ENCODE measurements at places on chromosomes 2 and 18. TPM values are rescaled to one million over a fixed set of nuclear protein-coding genes. Genes with fewer than 3 reads are reported as not detected.

DNA sequence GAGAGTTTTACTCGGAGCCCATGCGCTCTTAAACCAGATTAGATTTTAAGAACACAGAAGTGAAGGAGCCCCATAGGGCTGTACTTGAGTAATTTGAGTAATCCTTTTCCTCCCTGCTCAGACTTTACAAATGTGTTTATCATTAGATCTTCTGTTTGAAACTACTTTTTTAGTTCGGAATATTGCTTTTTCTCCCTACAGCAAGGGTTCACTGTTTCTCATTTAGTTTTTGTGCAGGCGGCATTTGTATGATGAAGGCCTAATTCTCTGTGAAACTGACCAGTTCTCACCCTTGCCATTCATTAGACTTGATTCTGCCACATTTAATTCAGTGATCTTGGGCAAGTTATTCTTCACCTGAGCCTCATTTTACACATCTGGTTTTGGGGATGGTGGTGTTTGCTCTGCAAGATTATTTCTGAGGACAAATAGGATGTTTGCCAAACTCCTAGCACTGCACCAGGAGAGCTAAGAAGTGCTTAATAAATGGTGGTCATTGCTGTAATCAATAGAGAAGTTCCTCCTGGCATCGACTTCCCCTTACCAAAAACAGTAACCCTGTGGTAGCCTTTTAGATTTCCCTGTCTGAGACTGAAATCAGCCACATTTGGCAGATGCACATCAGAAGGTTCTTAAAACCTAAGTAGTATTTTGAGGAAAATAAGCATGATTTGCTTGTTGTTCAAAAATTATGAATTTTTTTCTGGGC lies 2.2 kb downstream of the B3GNT2 start:
- no peak for DNase-seq
- H3K4me1 ChIP-seq, result peaks cover 11% of the 10 kb centered on the region
- peak overlapping the region; percentile 93 for H3K4me3 ChIP-seq

DNA sequence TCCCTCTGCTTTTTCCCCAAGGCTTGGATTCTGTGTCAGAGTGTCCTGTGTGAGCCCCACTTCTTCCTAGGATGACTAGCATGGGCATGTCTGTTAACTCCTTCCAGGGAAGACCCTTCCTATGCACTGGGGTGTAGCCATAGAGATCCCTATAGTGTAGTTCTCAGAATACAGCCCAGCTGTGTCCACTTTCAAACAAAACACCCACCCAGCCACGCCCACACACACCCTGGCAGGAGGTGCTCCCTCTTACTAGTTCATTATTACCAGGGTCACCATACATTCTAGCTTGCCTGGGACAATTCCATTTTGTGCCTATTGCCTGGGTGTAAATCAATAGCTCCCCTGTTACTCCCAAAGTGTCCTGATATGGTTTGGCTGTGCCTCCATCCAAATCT lies 195.6 kb downstream of the MYCN start:
- H3K36me3 ChIP-seq, result no peaks in the 10 kb centered on the region
- no peaks in the 10 kb centered on the region for H3K4me1 ChIP-seq
- H3K27ac ChIP-seq, result no peak overlapping the region

DNA sequence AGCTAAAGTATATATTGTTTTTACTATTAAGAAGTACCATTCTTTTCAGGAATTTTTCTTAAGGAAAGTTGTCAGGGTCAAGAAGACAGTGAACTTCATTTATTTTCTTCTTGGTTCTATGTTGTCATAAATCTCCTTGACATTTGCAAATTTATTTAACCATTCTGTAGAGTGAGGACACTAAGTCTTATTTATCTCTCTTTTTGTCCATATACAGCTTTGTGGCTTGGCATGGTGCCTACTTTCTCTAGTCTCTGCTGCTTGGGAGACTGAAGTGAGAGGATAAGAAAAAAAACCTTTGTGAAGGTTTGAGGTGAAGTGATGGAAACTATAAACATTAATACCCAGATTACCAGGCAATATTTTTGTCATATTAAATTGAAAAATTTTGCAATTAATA lies 1389.4 kb downstream of the SUCLG1 start:
- H3K36me3 ChIP-seq, result no peaks in the 10 kb centered on the region
- H3K27me3 ChIP-seq, result no peaks in the 10 kb centered on the region
- DNase-seq, result no peak

GRCh38 chr18:21571772-21572171 lies 28.7 kb downstream of the ESCO1 start:
- no peak overlapping the region for H3K27ac ChIP-seq
- H3K36me3 ChIP-seq, result peaks cover 94% of the 10 kb centered on the region
- DNase-seq, result no peak
- H3K4me3 ChIP-seq, result no peak overlapping the region

GRCh38 chr2:234081970-234082822 lies 31.7 kb downstream of the SPP2 start:
- H3K27me3 ChIP-seq, result no peaks in the 10 kb centered on the region
- no peak for DNase-seq
- no peaks in the 10 kb centered on the region for H3K4me1 ChIP-seq
- no peak overlapping the region for H3K27ac ChIP-seq
- no peak overlapping the region for H3K4me3 ChIP-seq
- no peaks in the 10 kb centered on the region for H3K36me3 ChIP-seq

DNA sequence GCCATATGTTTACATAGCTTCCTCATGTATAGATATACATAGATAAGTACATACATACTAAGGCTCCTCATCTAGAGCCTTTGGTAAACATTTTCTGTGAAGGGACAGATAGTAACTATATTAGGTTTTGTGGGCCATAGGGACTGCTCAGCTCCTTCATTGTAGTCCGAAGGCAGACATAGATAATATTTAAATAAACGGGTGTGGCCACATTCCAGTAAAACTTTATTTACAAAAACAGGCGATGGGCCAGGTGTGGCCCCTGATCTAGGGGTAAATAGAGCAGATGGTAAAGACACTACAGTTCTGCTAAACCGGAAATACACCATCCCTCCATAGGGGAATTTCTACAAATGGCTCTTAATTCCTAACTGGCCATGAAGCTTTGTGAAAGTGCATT lies 7.3 kb downstream of the COQ10B start:
- DNase-seq, result no peak
- H3K4me3 ChIP-seq, result no peak overlapping the region
- H3K27me3 ChIP-seq, result no peaks in the 10 kb centered on the region
- peaks cover 29% of the 10 kb centered on the region for H3K36me3 ChIP-seq

DNA sequence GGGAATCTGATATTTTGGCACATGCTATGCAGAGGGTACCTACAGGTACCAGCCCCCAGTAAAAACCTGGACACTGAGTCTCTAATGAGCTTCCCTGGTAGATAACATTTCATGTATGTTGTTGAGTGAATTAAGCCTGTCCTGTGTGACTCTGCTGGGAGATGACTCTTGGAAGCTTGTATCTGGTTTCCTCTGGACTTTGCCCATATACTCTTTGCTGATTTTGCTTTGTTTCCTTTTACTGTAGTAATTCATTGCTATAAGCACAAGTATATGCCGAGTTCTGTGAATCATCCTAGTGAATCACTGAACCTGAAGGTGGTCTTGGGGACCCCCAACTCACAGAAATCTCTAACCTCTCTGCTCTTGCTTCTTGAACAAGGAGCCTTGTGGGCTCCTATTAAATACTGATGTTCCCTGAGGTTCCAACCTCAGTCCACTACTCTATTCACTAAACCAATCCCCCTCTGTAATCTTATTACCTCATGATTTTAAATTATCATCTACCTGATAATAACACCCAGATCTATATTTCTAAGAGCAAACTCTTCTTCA lies 94.3 kb upstream of the WDSUB1 start:
- no peak overlapping the region for H3K4me3 ChIP-seq
- peaks cover 47% of the 10 kb centered on the region for H3K36me3 ChIP-seq
- H3K27ac ChIP-seq, result no peak overlapping the region
- H3K4me1 ChIP-seq, result no peaks in the 10 kb centered on the region
- no peak for DNase-seq
- no peaks in the 10 kb centered on the region for H3K27me3 ChIP-seq

- DNase-seq, result no peak
- H3K4me1 ChIP-seq, result no peaks in the 10 kb centered on the region
- no peaks in the 10 kb centered on the region for H3K36me3 ChIP-seq
- H3K4me3 ChIP-seq, result no peak overlapping the region
- no peaks in the 10 kb centered on the region for H3K27me3 ChIP-seq
Observed at GRCh38 chr2:143718745-143719144, 589.5 kb downstream of the ARHGAP15 start.

GRCh38 chr2:85710687-85711577 lies 16.8 kb downstream of the GNLY start:
- H3K4me1 ChIP-seq, result peaks cover 13% of the 10 kb centered on the region
- H3K27ac ChIP-seq, result no peak overlapping the region
- H3K36me3 ChIP-seq, result no peaks in the 10 kb centered on the region
- DNase-seq, result no peak

DNA sequence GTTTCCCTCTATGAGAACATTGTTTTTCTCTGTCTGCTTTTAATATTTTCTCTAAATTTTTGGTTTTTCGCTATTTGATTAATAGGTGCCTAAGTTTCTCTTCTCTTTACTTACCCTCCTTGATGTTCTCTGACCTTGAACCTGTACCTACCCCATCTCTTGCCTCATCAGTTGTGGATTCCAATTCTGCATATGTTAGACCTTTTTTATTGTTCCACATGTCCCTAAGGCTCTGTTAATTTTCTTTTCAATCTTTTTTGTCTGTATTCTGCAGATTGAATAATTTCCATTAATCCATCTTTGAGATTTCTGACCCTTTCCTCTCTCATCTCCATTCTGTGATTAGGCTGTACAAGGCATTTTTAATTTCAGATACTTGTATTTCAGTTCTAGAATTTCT lies 23.1 kb downstream of the RELCH start:
- peaks cover 28% of the 10 kb centered on the region for H3K36me3 ChIP-seq
- H3K4me3 ChIP-seq, result no peak overlapping the region
- H3K27ac ChIP-seq, result no peak overlapping the region
- H3K4me1 ChIP-seq, result peaks cover 4% of the 10 kb centered on the region
- no peak for DNase-seq

GRCh38 chr2:133304344-133304743 lies 263.9 kb downstream of the NCKAP5 start:
- no peaks in the 10 kb centered on the region for H3K4me1 ChIP-seq
- H3K4me3 ChIP-seq, result no peak overlapping the region
- no peak overlapping the region for H3K27ac ChIP-seq
- no peaks in the 10 kb centered on the region for H3K36me3 ChIP-seq

- no peak overlapping the region for H3K4me3 ChIP-seq
- no peaks in the 10 kb centered on the region for H3K36me3 ChIP-seq
- H3K27me3 ChIP-seq, result no peaks in the 10 kb centered on the region
Observed at GRCh38 chr2:151277067-151277466, 12.4 kb downstream of the NMI start.

DNA sequence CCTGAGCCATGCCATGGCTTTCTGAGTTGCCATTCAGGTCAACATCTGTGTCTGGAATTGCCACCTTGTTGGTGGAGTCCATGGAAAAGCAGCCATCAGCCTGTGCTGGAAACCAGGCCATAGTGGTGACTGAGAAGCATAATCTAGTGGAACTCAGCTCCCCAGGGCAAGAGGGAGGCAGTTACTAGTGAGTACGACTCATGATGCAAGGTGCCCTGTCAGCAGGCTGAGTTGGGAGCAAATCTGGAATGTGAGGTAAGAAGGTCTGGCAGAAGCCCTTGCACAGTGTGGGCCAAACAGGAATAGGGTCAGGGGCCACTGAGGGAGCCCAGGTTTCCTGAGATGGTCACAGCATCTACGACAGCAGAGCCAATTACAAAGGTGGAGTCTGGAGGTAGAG lies 37.1 kb downstream of the SULT1C2 start:
- H3K4me1 ChIP-seq, result no peaks in the 10 kb centered on the region
- no peak for DNase-seq
- H3K27me3 ChIP-seq, result no peaks in the 10 kb centered on the region
- no peaks in the 10 kb centered on the region for H3K36me3 ChIP-seq
- H3K4me3 ChIP-seq, result no peak overlapping the region
- no peak overlapping the region for H3K27ac ChIP-seq

DNA sequence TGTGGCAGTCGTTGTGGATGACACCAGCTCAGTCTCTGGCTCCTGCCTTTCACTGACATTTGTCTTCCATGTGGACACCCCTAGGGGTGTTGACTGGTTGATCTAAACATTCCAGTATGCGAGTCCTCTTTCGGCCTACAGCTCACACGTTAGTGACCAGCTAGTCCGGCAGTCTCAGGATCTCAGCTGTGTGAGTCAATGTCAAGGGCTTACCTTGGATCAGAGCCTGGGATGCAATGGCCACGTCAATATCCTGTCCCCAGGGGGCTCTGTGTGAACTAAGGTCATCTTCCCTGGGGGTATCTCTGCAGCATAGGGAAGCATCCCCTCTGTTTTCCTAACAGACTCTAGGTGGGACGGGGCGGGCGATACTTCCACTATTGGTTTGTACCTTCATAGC lies 35.1 kb upstream of the YWHAQ start:
- no peaks in the 10 kb centered on the region for H3K27me3 ChIP-seq
- no peak for DNase-seq
- no peak overlapping the region for H3K27ac ChIP-seq
- H3K4me3 ChIP-seq, result no peak overlapping the region
- H3K4me1 ChIP-seq, result no peaks in the 10 kb centered on the region

DNA sequence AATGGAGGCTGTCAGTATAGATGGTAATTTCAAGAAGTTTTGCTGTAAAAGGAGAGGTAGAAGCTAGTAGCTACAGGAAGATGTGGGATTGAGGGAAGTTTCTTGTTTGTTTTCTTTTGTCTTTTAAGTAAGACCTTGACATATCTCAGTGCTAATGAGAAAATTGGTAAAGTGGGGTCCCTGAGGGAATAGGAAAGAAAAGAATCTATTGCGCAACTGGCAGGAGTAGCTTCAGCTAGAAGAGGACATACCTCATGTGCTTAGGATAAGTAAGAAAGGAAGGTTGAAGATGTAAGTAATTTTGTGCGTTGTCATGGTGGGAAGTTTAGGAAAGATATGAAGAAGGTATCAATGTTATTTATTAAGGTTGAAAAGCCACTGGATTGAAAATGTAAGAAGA lies 8.4 kb upstream of the IKZF2 start:
- no peak overlapping the region for H3K27ac ChIP-seq
- no peak for DNase-seq
- H3K27me3 ChIP-seq, result peaks cover 52% of the 10 kb centered on the region

Gene LDLRAD4
- total RNA-seq, result 15.1 TPM

Gene TACR1
- total RNA-seq, result 0.70 TPM

Gene MOGAT1
- not detected for total RNA-seq

Gene KYNU
- total RNA-seq, result 4.2 TPM

Gene ZNF892
- 14.7 TPM for total RNA-seq

All from endodermal cell (in vitro differentiated cells).